ENCODE measurements at places on chromosomes 1 and 21.

DNA sequence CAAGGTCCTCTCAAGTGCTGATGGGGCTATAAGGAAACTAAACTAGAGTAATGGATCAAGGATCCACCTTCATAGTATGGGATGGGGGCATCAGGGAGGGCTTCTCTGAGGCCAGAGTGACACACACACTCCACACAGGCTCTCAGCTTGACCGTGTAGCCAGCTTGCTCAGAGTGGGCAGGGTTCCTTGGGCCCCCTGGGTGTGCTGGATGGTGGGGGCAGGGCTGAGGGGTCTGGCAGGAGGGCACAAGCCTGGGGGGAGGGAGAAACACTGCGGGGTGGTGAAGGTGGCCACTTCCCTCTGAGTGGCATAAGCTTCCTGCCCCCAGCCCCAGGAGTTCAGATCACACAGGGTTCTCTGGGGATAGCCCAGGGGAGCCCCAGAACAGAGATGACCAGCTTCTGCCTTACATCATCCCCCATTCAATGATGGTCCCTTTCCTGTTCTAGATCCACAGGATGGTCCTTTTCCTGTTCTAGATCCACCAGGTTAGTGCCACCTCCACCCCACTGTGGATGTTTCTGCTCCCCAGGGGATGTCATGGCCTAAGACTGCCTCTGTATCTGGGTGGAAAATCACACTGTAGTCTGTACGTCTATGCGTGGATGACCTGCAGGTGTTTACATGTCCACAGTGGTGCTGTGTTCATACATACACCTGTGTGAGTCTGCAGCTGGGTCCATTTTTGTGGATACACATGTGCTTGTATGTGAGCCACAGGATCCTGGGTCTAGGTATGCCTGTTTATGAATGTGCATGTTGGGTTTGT is 525.0 kb downstream of the PTPRU start:
- no peak for DNase-seq

DNA sequence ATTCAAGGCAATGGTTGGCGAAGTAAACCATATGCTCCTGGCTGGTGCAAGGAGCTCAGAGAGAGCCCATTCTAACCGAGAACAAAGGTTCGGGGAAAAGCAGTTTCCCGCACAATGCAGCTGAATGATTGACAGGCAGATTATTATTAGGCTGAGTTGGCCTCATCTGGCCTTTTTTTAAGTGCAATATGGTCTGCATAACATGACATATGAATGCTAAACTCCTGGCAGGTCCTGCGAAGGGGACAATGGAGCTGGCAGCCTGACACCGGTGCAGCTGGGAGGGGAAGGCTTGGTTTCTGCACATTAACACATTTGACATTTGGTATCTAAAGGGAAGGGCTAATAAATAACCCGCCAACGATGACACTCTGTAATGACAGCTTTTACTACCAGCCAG is 92.0 kb downstream of the MIS18A start:
- DNase-seq, result no peak

DNA sequence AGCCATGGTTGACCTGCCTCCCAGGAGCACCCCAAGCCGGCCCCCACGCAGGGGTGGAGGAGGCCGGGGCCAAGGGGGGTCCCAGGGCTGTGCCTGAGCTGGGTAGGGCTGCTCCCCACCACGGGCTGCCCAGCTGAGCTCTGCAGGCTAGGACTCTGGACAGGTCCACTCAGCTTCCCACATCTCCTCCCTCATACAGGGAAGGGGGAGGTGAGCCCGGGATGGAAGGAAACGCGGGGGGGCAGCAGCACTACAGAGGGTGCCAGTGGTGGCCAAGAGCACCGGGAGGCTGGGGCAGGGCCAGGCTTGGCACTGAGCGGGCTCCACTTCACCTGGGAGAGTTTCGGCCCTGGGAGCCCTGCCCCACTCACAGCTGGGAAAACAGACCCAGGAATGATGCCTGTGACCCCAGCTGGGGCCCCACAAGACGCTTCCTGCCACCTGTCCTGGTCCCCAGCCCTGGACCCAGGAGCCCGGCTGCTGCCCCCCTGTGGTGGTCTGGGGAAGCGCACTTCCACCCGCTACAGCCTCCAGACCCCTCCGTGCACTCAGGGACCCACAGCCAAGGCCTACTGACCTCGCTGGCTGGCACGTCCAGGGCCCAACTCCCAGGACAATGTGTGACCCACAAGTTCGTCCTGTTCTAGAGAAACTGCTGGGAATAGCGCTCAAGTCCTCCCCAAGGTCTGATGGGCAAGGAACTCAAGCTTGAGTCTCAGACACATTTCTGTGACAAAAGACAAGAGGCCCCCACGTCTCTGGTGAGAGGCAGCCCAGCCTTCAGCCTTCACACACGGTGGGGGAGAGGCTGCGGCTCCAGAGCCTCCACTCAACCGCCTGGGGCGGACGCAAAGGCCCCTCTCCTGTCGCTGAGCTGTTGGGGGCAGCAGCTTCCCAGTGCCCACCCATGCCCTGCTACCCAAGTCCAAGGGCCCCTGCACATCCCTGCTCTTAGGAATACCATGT is 3.0 kb downstream of the AURKAIP1 start:
- DNase-seq, result no peak

DNA sequence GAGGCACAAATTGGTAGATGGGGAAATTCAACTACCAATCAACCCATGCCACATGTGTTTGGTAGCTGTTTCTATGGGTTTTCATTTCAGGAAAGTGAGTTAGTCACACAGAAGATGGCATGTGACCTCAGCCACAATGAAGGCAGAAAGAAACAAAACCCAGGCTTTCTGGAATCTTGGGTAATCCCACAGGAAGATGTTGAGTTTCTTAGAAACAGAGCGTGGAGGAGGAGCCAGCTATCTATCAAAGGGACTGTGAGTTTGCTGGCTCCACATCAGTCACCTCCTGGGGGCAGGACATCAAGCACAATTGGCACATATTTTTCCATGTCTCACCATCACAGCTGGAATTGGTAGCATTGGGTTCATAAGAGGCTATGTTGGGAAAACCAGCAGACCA is 188.9 kb upstream of the PLXNA2 start:
- DNase-seq, result no peak

GRCh38 chr21:35720208-35720731 is 340.1 kb downstream of the SETD4 start:
- no peak for DNase-seq

- DNase-seq, result no peak
These were observed 3.9 kb downstream of the TMPRSS2 start for GRCh38 chr21:41504030-41504429.

DNA sequence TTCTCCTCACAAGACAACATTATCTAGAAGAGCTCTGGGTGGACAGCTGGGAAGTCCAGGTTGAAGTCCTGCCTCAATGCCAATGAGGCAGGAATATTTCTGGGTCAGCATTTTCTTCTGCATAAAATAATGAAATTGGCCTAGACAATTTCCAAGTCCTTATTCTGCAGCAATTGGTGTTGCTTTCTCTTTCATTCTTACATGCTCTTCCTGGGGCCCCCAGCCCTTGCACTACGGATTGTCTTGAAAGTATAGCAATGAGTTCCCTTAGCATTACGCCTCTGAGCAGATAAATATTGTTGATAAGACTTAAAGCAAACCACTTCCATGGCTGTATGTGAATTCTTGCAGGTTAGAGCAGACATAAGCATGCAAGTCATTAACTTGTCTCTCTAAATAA is 188.5 kb downstream of the TGFBR3 start:
- no peak for DNase-seq

GRCh38 chr1:29180497-29181412 is 945 bp downstream of the SRSF4 start:
- DNase-seq, result no peak

GRCh38 chr1:93616996-93617669 is 64.5 kb downstream of the BCAR3 start:
- no peak for DNase-seq

GRCh38 chr21:33238565-33239255 is 9.0 kb downstream of the IFNAR2 start:
- DNase-seq, result no peak
